ENCODE measurements at places on chromosomes 1 and 21.

- DNase-seq: no peak
Observed at GRCh38 chr1:164830628-164831027, 271.6 kb downstream of the PBX1 start.

DNA sequence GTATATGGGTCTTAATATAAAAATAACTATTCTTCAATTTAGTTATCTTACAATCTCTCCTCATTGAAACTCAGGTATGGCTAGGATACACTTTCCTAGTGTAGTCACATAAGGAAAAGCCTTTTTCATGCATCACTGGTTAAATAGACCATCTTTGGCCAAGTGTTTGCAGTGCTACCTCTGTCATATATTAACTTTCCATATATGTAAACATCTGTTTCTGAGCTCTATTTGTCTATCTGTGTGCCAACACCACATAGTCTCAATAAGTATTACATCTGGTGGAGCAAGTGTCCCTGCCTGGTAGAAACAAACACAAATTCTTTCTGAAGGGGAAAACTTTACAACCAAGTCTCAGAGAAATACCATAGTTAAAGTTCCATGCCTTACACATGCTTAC is 134.6 kb downstream of the TSEN15 start:
- no peak for DNase-seq

- no peak for DNase-seq
Observed at GRCh38 chr1:6585081-6585722, 5.4 kb downstream of the ZBTB48 start.

GRCh38 chr1:209899948-209900347 is 38.1 kb upstream of the SYT14 start:
- DNase-seq: no peak

DNA sequence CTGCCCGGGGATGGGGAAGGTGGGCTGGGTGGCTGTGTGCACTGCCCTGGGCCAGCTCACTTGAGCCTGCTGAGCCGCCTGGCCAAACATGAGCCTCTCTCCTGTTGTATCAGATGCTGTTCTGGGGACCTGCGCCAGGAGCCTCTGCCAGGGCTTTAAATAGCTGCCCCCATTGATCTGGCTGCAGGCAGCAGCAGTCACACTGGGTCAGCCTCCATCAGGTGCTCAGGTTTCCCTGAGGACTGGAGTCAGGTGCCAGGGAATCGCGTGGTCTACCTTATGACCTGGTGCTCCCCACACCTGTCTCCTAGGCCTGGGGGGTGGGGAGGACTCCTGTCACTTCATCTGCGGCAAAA is 700 bp upstream of the CCDC28B start:
- DNase-seq: no peak

DNA sequence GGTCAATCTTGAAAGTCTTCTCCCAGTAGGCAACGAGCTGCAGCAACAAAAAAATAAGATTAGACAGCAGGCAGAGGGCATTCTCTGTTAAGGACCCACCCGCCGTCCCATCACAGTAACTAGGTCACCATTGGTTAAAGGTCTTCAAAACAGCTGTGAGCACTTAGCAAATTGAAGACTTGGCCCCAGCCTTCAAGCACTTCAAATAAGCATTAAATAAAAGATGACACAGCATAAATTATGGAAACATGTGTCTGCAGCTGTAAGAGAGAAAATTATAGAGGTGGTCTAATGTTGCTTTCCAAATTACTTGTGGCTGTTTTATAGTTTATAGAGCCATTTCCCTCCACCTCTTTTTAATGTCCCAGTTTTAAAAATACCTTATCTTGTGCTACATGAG is 61.2 kb downstream of the VANGL1 start:
- no peak for DNase-seq

DNA sequence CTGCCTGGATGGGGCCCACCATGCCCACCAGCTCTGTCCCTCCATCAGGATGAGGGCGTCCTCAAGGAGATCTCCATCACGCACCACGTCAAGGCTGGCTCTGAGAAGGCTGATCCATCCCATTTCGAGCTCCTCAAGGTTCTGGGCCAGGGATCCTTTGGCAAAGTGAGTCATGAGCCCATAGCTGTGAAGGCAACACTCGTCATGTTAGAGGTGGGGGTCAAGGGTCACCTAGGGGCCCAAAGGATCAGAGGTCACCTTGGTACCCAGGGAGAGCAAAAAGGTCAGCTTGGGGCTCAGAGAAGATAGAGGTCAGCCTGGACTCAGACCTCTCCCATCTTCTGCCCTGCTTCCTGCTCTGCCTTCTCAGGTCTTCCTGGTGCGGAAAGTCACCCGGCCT is 17.3 kb downstream of the RPS6KA1 start:
- no peak for DNase-seq

DNA sequence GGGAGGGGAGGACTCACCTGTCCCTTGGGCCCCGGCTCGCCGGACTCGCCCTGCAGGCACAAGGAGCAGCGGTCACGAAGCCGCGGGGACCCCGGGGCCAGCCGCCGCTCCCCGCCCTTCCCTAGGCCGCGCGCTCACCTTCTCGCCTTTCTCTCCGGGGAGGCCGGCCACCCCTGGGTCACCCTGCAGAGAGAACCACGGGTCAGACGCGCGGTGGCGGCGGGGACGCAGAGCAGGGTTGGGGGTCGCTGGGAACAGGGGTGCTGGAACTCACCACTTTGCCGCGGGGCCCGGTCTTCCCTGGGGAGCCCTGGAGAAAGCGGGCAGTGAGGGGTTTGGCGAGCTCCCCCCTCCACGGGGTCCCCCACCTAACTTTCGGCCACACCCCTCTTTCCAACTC is 13.3 kb downstream of the COL9A2 start:
- DNase-seq: no peak

GRCh38 chr1:115465802-115466363 is 127.8 kb upstream of the NGF start:
- no peak for DNase-seq

GRCh38 chr1:34163792-34164731 is 968 bp downstream of the CSMD2 start:
- DNase-seq: no peak

GRCh38 chr1:200366577-200367253 is 43.1 kb downstream of the ZNF281 start:
- DNase-seq: no peak

DNA sequence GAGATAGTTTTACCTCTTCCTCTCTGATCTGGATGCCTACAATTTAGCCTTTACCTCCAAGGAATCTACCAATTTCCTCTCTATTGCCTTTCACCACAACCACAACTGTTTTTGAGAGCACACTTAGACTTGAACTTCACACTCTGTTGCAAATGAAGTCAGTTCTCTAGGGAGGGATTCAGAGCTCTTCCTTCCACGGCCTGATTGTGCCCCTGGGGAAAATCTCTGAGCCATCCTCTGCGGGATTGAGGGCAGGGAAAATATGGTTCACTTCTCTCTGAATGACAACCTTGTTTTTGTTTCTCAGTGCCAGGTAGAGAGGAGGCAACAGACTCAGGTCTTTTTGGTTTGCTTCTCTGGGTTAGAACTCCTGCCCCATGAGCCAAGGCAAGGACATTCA is 35.4 kb upstream of the BCL10 start:
- no peak for DNase-seq

GRCh38 chr1:47555306-47555705 is 117.5 kb downstream of the FOXD2 start:
- no peak for DNase-seq

DNA sequence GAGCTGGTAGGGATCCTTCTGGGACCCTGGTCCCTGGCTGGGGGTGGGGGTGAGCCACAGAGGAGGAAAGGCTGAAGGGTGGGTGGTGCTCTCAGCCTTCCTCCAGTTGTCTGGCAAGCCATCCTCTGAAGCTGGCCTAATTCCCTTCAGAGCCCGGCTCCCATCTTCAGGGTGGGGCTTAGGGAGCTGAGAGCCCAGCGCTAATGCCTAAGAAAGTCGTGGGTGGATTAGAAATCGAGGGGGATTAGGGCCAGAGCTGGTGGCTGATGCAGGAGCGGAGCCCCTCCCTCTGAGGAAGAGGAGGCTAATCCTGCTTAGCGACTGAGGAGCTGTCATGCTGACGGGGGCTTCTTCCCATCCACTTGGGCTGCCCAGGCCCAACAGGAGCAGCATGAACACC is 30.8 kb upstream of the DMBX1 start:
- no peak for DNase-seq
